ENCODE measurements at places on chromosomes 4 and X. TPM values are rescaled to one million over a fixed set of nuclear protein-coding genes. Genes with fewer than 3 reads are reported as not detected.

The TRIM60 gene
- not detected for polyA plus RNA-seq

The MAGEC1 gene
- not detected for polyA plus RNA-seq

The F8A3 gene
- polyA plus RNA-seq, result 0.09 TPM

The XK gene
- 3.4 TPM for polyA plus RNA-seq

The PTCHD1 gene
- polyA plus RNA-seq, result 0.09 TPM

The SULT1E1 gene
- polyA plus RNA-seq, result 0.11 TPM

The PIN4 gene
- polyA plus RNA-seq, result 22.4 TPM

The GLA gene
- 20.7 TPM for polyA plus RNA-seq

The PDLIM3 gene
- 447 TPM for polyA plus RNA-seq

The PDGFRA gene
- 15.1 TPM for polyA plus RNA-seq

The HTRA3 gene
- 80.6 TPM for polyA plus RNA-seq

The PPEF2 gene
- polyA plus RNA-seq, result not detected

The TCEAL8 gene
- 96.8 TPM for polyA plus RNA-seq

The HS3ST1 gene
- 0.97 TPM for polyA plus RNA-seq

The SPATA4 gene
- 0.34 TPM for polyA plus RNA-seq

The HS6ST2 gene
- polyA plus RNA-seq, result 0.23 TPM
